Natural killer cell treated with Interleukin-12 subunit alpha and Interleukin-12 subunit beta and Interleukin-15 and Interleukin-18, amount 100 ng/mL, for 72 hours (primary cell): ENCODE measurements at places on chromosomes 6 and 20. TPM values are rescaled to one million over a fixed set of nuclear protein-coding genes. Genes with fewer than 3 reads are reported as not detected.
A peak's percentile ranks its signal among the peaks of the same experiment; 100 is the strongest.

DNA sequence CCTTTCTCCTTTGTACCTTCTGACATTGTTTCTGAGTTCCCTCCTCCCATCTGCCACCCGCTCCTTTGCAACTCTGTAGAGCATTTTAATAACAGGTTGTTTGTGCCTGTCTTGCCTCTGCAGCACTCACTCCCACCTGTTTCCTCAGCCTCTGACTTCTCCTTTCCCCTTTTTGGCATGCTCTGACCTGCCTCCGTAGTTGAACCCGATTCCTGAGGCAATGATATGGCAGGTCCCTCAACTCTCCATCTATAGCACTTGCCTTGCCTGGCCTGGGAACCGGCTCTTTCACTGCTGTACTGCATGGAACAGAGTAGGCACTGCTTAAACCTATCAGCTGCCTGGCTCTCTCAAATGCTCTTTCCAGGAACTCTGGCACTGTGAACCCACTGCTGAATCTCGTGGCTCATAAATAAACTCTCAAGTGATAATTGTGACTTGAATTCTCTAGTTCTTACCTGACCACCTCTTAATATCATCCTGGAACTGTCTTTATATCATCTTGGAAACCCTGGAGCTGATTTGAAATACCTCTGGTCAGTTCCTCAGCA is 50.3 kb downstream of the UTRN start:
- H3K27ac ChIP-seq = peak overlapping the region; percentile 91
- peak overlapping the region; percentile 91 for H3K4me3 ChIP-seq
- H3K4me1 ChIP-seq = peaks cover 80% of the 10 kb centered on the region
- H3K36me3 ChIP-seq = no peaks in the 10 kb centered on the region

DNA sequence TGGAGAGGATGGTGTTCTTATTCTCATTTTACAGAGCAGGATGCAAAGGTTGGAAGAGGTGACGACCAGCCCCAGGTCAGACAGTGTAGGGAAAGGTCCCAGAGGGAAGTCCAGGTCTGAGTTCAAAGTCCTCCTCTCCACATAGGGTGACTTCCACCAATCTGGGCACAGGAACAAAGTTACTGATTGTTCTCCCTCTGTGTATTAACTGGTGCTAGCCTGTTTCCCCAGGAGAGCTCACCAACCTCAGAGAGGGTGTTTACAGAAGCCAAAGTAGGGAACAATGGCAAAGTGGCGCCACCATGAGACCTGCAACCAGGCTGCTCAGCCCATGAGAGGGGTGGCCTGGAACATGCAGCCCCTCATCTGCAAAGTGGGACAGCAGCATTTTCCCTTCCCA is 16.8 kb upstream of the SIRPB1 start:
- DNase-seq = no peak
- no peak overlapping the region for H3K27ac ChIP-seq
- no peaks in the 10 kb centered on the region for H3K27me3 ChIP-seq
- H3K36me3 ChIP-seq = no peaks in the 10 kb centered on the region

GRCh38 chr6:1202201-1202600 is 109.7 kb upstream of the FOXQ1 start:
- H3K27ac ChIP-seq = no peak overlapping the region
- H3K27me3 ChIP-seq = peaks cover 15% of the 10 kb centered on the region
- H3K4me1 ChIP-seq = no peaks in the 10 kb centered on the region
- H3K36me3 ChIP-seq = no peaks in the 10 kb centered on the region
- DNase-seq = no peak

DNA sequence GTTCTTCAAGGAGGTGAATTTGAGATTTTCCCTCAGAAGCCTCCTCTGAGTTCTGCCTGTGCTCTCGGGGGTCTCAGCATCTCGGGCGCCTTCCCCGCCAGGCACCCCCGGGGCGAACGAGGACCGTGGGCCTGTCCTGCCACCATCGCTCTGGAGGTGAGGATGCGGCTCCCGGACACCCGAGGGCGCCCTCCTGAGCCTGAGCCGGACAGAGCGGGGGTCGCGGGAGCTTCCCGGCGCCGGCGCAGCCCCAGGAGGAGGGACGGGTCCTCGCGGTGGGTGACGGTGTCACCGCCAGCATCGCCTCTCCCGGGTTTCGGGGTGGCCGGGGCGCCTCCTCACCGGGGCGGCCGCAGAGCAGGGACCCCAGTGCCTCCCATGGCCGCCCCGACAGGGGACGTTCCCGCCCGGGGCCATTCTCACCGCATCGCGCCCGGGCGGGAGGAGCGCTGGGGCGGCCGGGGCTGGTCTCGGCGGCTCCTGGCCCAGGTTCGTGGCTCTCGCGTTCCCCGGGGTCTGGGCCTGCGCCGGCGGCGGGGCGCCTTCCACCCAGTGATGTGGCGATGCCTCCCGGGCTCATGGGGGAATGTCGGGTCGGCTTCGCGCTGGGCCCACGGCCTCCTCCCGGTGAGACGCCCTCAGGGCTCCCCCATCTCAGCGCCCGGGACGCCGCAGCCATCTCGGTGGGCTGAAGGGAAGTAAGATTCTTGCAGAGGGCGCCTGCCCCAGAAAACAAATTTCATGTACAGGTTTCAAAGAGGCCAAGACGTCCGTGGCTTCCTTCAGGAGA is 210.5 kb downstream of the ERMARD start:
- no peak for DNase-seq
- no peak overlapping the region for H3K4me3 ChIP-seq
- peaks cover 15% of the 10 kb centered on the region for H3K27me3 ChIP-seq
- H3K27ac ChIP-seq = no peak overlapping the region
- H3K36me3 ChIP-seq = no peaks in the 10 kb centered on the region

DNA sequence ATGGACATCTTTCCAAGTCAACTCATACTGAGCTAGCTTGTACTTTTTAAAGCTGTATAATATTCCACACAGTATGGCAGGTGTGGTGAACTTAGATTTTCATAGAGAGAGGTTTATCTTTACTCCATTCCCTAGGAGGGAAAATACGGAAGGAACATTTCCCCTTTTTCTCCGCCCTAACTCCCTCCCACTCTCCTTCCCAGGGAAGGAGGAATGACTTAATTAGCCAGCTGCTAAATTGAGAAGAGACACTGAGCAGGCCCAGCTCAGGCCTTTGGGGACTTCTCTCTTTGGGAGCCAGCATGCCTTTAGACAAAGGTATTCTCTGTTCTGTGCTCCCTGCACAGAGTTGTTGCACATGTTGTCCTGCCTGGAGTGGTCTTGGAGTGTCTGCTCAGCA is 46.1 kb downstream of the MBOAT1 start:
- H3K27me3 ChIP-seq = peaks cover 8% of the 10 kb centered on the region
- no peak overlapping the region for H3K4me3 ChIP-seq
- no peaks in the 10 kb centered on the region for H3K4me1 ChIP-seq
- H3K36me3 ChIP-seq = no peaks in the 10 kb centered on the region
- DNase-seq = no peak
- H3K27ac ChIP-seq = no peak overlapping the region

DNA sequence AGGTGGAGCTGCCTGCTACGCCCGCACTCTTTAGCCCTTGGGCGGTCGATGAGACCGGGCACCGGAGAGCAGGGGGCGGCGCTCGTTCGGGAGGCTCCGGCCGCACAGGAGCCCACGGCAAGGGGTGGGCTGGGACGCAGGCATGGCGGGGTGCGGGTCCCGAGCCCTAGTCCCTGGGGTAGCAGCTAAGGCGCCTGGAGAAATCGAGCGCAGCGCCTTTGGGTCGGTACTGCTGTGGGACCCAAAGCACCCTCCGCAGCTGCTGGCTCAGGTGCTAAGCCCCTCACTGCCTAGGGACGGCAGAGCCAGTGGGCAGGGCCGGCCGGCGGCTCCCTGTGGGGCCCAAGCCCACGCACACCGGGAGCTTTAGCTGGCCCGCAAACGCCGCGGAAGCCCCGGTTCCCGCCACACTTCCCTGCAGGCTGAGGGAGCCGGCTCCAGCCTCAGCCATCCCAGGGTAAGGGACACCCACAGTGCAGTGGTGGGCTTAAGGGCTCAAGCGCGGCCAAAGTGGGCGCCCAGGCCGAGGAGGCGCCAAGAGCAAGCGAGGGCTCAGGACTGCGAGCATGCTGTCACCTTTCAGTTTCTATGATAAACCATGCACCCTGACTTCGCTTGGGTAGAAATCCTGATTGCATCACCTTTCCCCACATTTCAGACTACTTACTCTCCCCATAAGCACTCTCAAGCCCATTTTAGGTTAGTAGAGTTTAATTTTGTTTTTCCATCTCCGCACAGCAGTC is 52.0 kb downstream of the MYLIP start:
- no peaks in the 10 kb centered on the region for H3K27me3 ChIP-seq
- no peak for DNase-seq
- H3K4me3 ChIP-seq = peak overlapping the region; percentile 66
- H3K36me3 ChIP-seq = peaks cover 16% of the 10 kb centered on the region
- peak overlapping the region; percentile 67 for H3K27ac ChIP-seq

DNA sequence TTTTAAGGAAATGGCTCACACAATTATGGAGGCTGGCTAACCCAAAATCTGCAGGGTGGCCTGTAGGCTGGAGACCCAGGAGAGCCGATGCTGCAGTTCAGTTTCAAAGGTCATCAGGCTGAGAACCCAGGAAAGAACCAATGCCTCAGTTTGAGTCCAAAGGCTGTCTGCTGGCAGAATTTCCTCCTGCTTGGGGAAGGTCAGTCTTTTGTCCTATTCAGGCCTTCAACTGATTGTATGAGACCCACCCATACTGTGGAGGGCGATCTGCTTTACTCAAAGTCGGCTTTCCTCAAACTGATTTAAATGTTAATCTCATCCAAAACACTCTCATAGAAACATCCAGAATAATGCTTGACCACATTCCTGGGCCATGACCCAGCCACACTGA is 189.7 kb upstream of the CDYL start:
- DNase-seq = no peak
- H3K4me1 ChIP-seq = peaks cover 3% of the 10 kb centered on the region
- H3K4me3 ChIP-seq = no peak overlapping the region
- no peaks in the 10 kb centered on the region for H3K27me3 ChIP-seq
- H3K36me3 ChIP-seq = no peaks in the 10 kb centered on the region
- no peak overlapping the region for H3K27ac ChIP-seq

DNA sequence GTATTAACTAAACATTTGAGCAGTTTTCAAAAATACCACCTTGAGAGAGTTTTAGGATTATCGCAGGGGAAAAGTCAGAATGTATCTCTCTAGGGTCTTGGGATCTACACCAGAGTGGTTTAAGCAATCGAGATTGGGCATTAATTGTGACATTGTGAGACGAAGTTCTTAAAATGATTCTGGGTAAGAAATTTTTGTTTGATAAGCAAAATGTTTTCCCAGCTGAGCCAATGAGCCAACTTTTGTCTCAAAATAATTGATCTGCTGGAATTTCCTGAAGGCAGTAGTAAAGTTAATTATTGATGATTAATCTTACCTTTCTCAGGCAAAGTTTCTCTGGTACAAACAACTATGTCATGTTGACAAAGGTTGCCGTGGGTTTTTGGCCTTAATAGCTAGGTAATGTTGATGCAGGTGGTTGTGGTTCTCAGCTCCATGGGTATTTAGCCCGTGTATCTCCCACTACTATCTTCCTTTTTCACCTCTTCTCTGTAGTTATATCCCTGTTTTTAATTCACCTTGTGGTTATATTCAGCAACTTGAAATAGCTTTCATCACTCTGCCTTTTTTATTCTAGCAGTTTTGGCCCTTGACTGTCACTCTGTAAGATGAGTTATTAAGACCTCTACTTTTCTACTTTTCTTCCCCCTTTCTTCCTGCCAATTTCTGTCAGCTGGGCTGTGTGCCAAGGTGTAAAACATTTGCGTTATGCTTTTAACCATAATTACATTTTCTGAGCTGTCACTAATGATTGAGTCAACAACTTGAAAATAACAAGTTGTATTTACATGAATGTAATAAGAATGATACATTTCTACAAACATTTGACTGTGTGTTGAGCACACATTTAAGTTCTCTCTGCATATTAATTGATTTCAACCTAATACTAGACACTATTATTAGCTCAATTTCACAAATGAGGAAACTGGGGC is 368.3 kb upstream of the BTBD3 start:
- no peak overlapping the region for H3K4me3 ChIP-seq
- H3K4me1 ChIP-seq = no peaks in the 10 kb centered on the region
- DNase-seq = no peak
- H3K27me3 ChIP-seq = no peaks in the 10 kb centered on the region

DNA sequence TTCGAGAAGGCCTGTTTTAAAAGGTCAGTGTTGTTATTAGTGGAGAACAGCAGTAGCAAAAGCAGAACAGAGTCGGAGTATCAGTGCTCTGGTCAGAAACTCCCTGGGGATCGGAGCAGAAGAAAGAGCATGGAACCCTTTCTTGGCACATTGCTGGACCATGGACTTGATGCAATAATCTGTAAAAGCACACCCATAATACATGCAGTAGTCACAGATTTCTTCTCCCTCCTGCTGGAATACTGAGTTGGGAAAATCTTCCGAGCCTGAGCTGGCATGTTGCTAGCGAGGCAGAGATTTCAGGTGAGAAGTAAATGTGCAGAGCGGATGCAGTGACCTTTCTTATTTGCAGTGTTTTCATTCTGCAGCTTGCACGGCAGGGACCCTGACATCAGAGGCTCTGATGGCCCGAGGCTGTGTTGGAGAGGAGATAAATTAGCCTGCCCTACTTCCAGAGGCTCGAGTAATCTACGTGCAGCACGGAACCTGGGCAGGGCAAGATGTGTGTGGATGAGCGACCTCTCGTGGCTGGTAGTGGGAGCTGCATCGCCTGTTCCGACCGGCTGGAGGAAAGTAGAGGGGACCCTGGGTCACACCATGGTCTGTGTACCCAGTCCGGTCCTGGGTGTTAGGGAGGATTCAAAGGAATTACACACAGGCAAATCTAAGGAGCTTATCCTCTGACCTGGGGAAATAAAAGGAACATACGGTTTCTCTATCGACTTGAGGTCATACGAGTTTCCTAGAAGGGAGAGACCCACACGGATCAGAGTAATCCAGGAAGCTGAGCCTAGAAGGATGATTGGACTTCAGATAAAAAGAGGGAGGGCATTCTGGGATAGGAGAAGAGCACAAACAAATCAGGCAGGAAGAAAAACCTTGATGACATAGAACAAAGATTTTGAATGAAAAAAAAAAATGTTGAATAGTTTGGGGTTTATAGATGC is 137.0 kb upstream of the STMND1 start:
- no peaks in the 10 kb centered on the region for H3K36me3 ChIP-seq
- DNase-seq = peak; percentile 64
- no peak overlapping the region for H3K4me3 ChIP-seq

DNA sequence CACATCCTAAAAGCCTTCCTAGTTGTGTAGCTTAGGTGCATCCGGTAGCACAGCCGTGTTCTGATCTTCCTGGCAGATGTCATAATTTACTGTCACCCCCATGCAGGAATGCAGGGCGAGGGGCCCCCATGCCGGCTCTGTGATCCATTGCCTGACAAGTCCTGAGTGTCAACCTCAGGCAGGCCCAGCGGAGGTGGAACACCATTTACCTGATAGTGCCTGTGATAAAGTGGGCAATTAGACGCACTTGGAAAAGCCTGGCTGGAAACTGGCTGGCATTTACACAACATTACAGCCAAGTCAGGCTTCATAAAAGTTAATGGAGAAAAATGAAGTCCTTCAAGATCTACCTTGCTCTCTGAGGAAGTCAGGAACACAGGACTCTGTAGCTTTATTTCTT is 521.4 kb upstream of the JAG1 start:
- no peak for DNase-seq
- no peaks in the 10 kb centered on the region for H3K4me1 ChIP-seq
- H3K36me3 ChIP-seq = no peaks in the 10 kb centered on the region
- no peak overlapping the region for H3K4me3 ChIP-seq
- H3K27me3 ChIP-seq = peaks cover 5% of the 10 kb centered on the region

GRCh38 chr20:33910056-33910455 is 83.7 kb upstream of the RALY start:
- no peaks in the 10 kb centered on the region for H3K4me1 ChIP-seq
- DNase-seq = no peak
- H3K4me3 ChIP-seq = no peak overlapping the region
- H3K27me3 ChIP-seq = peaks cover 11% of the 10 kb centered on the region
- H3K36me3 ChIP-seq = no peaks in the 10 kb centered on the region

Gene RFX6
- not detected for total RNA-seq

Gene COL19A1
- total RNA-seq = 0.42 TPM

Gene FRK
- 0.02 TPM for total RNA-seq

Gene FAM217A
- not detected for total RNA-seq

Gene PPIL6
- not detected for total RNA-seq

Gene NKX2-4
- total RNA-seq = not detected

Gene ZSCAN23
- 0.40 TPM for total RNA-seq

Gene SLC35F1
- total RNA-seq = not detected
